ENCODE measurements at places on chromosomes 3 and 15. TPM values are rescaled to one million over a fixed set of nuclear protein-coding genes. Genes with fewer than 3 reads are reported as not detected.

Gene ZIC4
- not detected for polyA plus RNA-seq

Gene TRIM69
- 16.4 TPM for polyA plus RNA-seq

Gene BNC1
- 2.2 TPM for polyA plus RNA-seq

Gene NDUFB4
- polyA plus RNA-seq: 183 TPM

Gene CCR9
- polyA plus RNA-seq: not detected

Gene CD80
- polyA plus RNA-seq: not detected

Gene LIPC
- polyA plus RNA-seq: 0.82 TPM

- DNase-seq: no peak
Measured at GRCh38 chr3:74345701-74346100, 268.8 kb downstream of the CNTN3 start.

DNA sequence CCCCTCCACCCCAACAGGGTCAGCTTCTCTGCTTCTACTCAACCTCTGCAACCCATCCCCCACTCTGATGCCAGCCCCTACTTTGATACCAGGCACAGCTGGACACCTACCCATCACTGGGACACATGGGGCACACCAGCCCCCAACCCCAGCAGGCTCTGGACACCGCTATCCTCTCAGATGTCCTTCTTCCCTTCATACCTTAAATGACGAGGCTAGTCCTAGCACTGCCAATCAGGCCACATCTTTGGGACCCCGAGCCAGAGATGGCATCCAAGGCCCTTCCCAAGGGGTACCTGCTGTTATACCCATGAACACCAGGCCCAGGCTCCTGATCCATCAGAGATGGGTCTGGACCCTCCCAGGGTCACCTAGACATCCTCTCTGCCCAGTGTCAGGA lies 10.6 kb downstream of the POC1A start:
- DNase-seq: no peak

GRCh38 chr15:101052031-101052620 lies 133.0 kb downstream of the LRRK1 start:
- no peak for DNase-seq

DNA sequence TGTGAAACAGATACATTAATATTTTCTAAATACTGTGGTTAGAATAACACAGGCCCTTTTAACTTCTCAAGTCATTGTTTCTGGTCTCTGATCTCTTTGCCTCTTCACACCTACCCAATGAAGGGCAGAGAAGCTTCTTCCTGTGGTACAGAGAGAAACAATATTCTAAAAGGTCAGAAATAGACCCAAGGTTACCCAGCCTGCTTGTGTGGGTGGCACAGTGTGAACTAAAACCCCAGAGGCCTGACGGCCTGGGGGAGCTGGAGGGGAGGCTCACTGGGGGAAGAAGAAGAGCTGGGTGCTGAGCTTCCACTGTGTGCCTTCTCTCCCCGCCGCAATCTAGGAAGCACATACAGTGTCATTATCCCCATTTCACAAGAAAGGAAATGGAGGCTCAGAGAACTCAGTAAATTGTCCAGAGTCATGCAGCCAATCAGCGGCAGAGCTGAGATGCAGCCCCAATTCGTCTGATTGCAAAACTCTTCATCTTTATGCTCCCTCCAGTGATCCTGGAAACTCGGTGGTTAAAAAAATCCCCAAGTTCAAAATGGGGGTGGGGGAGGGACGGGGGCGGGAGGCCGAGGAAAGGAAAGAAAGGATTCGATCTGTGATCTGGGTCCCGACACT lies 64.1 kb upstream of the HEG1 start:
- DNase-seq: no peak

GRCh38 chr15:74676801-74677200 lies 19.0 kb downstream of the EDC3 start:
- DNase-seq: no peak

GRCh38 chr3:149321136-149321535 lies 12.3 kb downstream of the TM4SF18 start:
- no peak for DNase-seq

DNA sequence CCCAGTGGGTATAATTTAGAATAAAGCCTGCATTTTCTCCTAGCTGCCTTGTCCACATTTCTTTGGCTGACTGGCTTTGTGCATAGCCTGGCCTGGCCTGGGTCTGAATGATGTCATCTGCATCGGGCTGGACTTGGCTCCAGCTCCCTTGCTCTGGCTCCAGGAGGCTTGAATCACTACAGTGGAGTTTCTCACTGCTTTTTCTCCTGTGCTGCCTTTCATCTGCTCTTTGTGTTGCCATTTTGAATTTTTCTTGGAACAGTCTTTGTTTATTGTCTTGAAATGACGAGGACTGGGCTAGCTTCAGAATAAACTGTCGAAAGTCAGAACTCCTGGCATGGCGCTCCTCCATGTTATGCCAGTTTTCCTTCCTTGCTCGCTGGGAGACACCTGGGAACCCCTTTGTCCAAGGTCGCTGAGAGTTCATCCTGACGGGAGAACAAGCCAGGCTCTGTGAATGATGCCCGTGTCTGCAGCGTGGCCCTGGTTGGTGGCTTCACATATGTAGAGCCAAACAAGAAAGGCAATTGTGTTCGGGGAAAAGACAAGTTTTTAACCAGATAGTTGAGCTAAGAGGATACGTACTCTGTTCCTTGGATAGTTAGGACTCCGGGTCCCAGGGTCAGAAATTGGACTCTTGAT lies 258.9 kb downstream of the PDZRN3 start:
- DNase-seq: peak; percentile 29

DNA sequence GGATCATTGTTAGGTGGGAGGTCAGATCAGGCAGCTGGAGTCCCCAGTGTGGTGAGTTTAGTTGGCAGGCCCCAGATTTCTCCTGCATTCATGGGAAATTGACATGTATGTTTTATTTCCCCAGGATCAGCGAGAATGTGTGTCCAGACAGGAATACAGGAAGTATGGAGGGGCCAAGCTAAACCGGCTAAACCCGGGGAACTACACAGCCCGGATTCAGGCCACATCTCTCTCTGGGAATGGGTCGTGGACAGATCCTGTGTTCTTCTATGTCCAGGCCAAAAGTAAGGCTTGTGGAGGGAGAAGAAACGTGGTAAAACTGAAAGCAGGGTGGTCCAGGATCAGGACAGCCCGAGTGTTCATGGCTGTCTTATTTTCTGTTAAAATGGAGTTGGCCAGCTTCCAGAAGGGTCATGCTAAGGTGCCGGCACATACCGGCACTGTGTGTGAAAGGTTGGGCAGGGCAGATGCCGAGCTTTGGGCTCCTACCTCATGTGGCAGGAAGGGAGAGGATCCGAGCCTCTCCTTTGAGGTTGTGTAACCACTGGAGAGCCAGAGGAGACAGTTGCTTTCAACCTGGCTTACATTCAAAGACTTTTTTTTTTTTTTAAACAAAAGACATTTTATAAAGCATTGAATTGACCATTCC lies 83.1 kb downstream of the PGPEP1L start:
- no peak for DNase-seq

- no peak for DNase-seq
Measured at GRCh38 chr15:52326756-52327155, 31.2 kb upstream of the MYO5C start.

- no peak for DNase-seq
Measured at GRCh38 chr3:56468184-56469106, at the start of gene ERC2. TSS of gene ERC2 (minus strand) at chr3:56468467.

GRCh38 chr3:11759996-11760395 lies 86.7 kb downstream of the TAMM41 start:
- DNase-seq: no peak
